ENCODE measurements at places on chromosomes 4 and X.

GRCh38 chr4:176153124-176153523 lies 42.3 kb downstream of the SPATA4 start:
- no peak for DNase-seq

- no peak for DNase-seq
These were observed 79.3 kb downstream of the SLC16A2 start for GRCh38 chrX:74500555-74500954.

- DNase-seq: no peak
These were observed 43.3 kb downstream of the SPCS3 start for GRCh38 chr4:176363072-176363471.

DNA sequence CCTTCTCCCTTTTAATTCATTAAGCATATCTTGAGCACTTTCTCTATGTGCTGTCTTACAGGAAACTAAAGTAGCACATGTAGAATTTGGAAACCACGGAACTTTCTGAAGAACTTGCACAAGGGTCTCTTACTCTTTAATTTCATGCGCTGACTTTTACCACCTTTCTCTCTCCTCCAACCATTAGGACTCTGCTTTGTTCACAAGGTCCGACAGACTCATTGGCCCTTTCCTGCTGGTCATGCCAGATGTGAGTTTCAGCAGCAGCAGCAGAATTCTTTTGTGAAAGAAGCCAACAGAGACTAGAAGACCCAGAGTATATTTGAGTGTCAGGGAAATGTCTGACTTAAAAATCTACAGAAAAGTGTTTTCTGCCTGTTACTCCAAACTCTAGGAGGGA lies 207.1 kb downstream of the GUCY2F start:
- DNase-seq: no peak

- no peak for DNase-seq
These were observed 127.4 kb downstream of the RBM47 start for GRCh38 chr4:40502220-40502619.

GRCh38 chr4:100486496-100486895 lies 31.3 kb downstream of the EMCN start:
- no peak for DNase-seq
